ENCODE measurements at places on chromosomes 5 and 9.

- DNase-seq = no peak
Measured at GRCh38 chr9:7921545-7922197, 122.1 kb upstream of the DMAC1 start.

DNA sequence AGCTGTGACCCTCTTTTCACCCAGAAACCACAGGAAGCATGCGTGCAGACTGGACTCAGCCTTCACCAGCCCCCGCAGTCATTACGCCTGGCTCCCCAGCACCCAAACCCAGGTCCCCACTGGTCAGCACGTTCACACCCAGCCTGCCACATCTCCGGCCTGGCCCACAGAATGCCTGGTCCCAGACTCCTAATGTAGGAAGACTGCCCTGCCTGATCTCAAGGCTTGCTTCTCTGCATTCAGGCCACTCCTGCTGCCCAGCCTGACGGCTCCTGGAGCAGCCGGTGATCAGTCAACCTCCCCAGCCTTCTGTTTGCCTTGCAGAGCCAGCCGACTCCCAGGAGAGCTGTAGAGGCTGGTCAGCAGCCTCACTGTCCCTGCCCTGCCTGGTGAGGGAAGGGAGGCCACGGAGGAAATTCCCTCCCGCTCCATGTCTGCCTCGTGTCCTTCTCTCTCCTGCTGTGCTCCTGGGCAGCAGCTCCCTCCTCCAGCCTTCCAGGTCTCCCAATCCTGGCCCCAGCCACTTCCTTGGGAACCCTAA is 25.4 kb downstream of the ADAMTS2 start:
- no peak for DNase-seq

DNA sequence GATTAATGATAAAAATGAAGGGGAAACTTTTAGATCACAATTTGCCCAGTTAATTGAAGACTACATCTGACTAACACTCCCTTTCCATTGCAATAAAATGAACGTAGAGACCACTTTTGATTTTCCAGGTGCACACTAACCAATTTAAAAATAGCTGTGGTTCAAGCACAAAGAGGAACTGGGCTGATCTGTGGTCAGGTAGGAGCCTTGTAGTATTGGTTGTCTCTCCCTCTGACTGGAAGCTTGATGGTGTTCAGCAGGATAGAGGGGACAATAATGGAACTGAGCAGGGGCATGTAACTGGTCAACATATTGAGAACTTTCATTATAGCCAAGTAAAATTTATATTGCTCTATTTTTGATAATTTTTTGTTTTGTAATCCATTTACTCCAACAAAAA is 886.8 kb upstream of the SEMA6A start:
- no peak for DNase-seq

- DNase-seq = no peak
Measured at GRCh38 chr5:115184770-115185169, 15.1 kb upstream of the TRIM36 start.

DNA sequence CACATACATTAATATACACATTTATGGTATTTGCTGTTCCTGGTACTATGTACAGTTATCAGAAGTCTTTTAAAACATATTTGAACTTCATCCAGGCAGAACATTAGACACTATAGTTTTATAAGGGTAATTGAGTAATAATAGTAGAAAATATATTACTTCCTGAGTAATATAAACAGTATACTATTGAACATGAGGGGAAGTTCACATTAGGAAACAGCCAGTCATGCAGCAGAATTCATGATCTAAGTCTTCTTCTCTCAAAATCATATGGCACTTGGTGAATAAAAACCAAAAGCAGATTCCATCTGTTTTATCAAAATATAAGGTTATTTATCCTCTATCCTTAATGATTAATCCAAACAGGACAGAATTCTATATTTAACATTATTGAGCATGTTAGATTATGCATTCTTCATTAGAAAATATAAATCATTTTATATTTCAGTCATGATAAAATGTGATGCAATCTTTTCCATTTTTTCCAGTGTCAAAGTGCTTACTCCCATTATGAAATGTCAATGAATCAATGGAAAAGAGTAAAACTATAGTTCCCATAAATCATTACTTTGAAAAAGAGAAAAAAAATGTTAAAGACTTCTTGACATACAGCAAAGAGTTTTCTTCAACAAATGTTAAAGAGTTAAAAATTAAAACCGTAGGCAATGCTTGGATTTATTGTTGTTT is 584.3 kb upstream of the TUSC1 start:
- no peak for DNase-seq

DNA sequence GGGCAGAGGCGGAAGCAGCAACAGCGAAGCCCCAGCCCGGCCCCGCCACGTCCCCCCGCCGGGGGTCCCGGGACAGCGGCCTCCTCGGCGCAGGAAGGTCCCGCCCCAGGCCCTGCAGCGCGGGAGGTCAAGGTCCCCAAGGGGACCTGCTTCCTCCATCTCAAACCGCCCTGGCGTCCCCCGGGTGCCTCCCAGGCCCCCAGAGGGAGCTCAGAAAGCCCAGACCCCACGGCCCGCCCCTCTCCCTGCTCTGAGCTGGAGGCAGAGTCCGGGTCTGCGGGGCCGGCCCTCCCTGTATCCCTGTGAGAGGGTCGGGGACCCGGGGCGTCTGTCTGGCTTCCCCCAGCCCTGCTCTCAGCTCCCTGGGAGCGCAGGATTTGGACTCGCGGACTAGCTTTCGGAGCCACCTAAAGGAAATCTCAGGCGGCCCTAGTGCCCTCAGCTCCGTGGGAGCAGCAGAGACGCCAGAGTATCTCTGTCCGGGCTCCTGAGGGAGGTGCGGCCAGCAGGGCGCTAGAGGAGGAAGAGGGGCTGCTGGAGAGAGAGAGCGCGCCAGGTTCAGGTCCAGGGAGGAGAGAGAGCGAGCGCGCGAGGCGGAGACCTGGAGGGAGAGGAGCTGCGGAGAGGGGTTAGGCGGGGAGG is 30.7 kb downstream of the EXOC3 start:
- DNase-seq = peak; percentile 15

GRCh38 chr5:15951126-15951525 is 228.5 kb downstream of the MARCHF11 start:
- no peak for DNase-seq

DNA sequence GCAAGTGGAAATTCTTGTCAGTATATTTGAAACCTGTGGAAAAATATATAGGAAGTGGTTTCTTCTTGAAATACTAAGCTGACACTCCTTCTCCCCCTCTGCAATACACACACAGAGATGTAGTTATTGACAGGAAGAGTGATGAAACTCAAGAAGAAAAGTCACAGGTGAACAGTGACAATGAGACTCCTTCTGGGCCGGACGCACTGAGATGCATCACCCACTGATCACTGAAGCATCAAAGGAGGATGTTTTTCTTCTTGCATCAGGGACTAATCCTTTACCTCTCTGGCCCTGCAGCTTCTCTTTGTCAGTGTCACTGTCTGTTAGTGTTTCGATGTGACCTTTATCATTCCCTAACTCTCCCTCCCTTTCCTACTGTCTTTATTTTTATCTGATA is 1864.2 kb upstream of the C9orf72 start:
- DNase-seq = no peak

Measured in NCI-H2227 treated with DMSO at 0.1 percent for 48 hours (cell line).